Inflammatory macrophage (primary cell): ENCODE measurements at places on chromosomes 11 and 22.
A peak's percentile ranks its signal among the peaks of the same experiment; 100 is the strongest.

DNA sequence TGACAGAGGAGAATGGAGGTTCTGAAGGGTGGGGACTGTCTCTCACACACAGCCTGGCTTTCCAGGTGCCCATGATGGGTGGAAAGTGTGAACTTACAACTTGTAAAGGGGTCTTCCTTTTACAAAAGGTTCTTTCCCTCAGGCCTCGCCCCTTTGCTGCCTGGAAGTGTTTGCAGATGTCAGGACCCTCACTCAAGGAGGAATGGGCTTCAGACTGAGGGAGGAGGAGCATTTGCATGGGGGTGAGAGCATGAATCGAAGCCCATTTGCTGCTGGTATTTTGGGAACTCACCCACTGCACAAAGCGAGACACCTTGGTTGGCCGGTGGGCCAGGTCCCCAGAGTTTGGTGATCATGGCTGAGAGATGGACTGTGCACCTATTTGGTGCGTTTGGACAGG lies 25.1 kb downstream of the MPPED1 start:
- no peak for DNase-seq

- peak; percentile 58 for DNase-seq
These were observed 516 bp downstream of the VPS26B start for GRCh38 chr11:134224710-134225664.

DNA sequence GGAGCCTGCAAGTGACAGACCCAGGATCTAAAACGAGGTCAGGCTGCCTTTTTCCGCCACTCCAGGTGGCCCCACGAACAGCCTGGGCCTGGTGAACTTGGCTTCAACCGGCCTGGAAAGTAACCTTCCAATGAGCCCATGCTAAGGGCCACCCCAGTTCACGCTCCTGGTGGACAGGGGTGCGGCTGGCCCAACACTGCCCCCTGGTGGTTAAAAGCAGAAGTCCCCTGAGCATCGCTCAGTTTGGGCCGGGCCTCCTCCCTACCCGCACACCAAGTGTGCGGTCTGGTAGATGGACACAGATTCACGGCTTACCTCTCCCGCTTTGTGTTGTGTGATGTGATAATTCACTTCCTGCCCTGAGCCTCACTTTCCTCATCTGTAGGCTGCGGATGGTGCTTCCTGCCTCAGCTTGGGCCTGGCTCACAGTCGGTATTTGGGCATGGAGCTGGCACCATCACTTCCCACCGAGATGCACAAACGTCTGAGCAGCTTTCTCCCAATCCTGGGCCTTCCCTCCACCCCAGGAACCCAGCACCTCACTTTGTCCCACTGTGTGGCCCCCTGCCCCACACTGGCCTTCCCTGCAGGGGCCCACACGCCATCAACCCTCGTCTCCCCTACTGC lies 13.7 kb upstream of the SEC14L3 start:
- DNase-seq: peak; percentile 63

- DNase-seq: no peak
These were observed 159.9 kb downstream of the TTC17 start for GRCh38 chr11:43518408-43519160.

GRCh38 chr11:61757213-61757862 lies 4.9 kb downstream of the MYRF start:
- no peak for DNase-seq

DNA sequence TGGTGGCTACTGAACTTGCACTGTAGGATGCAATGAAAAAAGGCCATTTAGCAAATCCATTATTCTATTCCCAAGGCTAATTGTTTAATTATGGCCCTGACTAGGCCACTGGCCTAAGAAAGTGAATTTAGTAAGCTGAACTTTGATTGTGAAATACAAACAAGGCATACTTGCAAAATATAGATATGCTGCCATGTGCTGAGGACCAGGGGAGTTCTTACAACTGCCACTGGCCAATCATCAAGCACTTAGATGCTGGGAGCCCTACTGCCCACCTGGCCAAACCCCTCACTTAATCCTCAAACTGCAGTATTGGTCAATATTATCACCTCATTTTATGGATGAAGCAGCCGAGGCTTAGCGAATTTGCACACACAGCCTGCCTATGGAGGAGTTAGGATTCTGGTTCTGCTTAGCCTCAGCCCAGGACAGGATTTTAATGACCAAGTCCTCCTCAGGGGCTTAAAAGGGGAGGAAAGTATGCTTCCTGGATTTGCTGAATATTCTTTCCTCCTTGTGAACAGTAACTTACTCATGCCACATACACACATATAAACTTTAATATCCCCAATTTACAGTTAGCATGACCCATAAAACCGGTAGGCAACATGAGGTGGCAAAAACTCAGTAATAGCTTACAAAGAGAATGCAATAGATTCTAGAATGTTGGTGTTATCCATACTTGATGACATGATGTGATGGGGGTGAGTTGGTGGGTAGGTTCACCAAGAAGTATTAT lies 39.3 kb downstream of the CD44 start:
- no peak for DNase-seq

DNA sequence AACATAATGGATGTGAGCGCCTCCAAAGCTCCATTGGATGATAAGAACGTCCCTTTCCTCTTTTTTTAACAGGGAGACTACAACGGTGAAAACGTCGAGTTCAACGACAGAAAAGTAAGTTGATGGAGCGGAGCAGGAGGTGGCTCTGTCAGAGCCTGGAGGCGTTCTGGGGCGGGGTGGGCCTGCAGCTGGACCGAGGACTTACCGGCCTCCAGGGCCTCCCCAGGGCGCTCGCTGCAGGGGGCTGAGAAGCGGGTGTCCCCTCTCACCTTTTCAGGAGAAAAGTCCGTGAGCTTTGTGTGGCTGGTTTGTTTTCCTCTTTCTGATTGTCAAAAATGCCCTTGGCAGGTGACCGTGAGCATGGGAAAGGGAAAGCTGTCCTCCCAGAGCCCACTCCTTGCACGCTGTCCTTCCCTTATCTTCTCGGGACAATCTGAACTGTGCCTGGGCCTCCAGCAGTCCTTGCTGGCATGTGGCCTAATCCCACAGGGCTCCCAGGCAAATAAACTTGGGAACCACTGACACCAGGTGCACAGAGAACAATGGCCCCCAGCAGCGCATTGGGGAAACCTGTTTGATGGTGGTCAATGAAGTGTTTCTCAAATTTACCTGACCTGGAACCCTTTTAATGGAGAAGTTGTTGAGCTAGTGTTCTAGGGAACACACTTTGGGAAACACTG lies 38.4 kb downstream of the ANO1 start:
- DNase-seq: no peak

GRCh38 chr22:20196094-20196842 lies 45.4 kb upstream of the CCDC188 start:
- no peak for DNase-seq

DNA sequence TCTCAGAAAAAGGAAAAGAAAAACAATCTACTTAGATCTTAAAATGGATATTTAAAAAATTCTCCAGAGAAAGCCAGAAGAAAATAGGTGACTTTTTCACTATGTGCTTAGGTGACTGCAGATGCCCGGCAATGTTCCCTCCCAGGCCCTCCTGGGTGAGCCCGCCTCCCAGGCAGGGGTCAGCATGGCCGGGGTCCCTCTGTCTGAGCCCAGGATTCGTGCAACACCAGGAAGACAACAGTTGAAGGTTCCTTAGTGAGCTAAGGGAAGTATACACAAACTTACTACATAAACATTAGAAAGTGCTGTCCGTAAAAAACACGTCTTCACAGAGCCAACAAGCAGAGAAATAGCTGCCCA lies 11.6 kb downstream of the MAPK8IP2 start:
- DNase-seq: no peak

GRCh38 chr11:34916843-34917770 lies 689 bp downstream of the PDHX start:
- no peak for DNase-seq

GRCh38 chr11:17405232-17406005 lies 17.0 kb upstream of the KCNJ11 start:
- no peak for DNase-seq

- no peak for DNase-seq
These were observed 85.2 kb downstream of the VPREB1 start for GRCh38 chr22:22329792-22330191.

- no peak for DNase-seq
These were observed 15.6 kb downstream of the TMEM184B start for GRCh38 chr22:38257181-38257580.

DNA sequence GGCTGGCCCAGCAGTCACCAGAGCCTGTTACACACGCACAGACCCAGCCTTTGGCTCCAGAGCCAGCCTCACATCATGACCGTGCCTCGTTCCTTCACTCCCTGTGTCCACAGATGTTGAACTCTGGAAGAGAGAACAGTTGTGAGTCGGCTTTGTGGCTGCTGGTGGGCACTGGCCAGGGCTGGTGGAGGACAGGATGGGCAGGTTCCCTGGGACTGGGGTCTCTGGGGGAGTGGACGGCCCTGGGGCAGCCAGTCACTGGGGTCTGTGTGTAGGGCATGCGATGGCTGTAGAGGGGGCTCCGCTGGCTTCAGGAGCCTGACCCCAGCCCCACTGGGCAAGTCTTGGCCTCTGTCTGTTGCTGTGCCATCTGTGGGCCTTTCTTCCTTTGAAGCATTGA lies 1070.1 kb downstream of the BRD1 start:
- no peak for DNase-seq

GRCh38 chr11:75931124-75931523 lies 116.1 kb downstream of the UVRAG start:
- DNase-seq: no peak

GRCh38 chr22:40676644-40677043 lies 2.6 kb upstream of the MCHR1 start:
- DNase-seq: no peak

- DNase-seq: no peak
These were observed 1205.1 kb upstream of the CNTN5 start for GRCh38 chr11:97815667-97816066.

GRCh38 chr11:128687321-128687720 lies 6.6 kb upstream of the FLI1 start:
- DNase-seq: peak; percentile 31
